C1 segment of cervical spinal cord (tissue), 14 donors: ENCODE measurements at places on chromosomes 16 and 17.

GRCh38 chr17:80790021-80790765, 201.4 kb upstream of the CHMP6 start:
- DNase-seq: no peak

GRCh38 chr16:64269756-64270155, 852.1 kb downstream of the CDH11 start:
- no peak for DNase-seq

- DNase-seq: no peak
Observed at GRCh38 chr17:44575403-44575802, 18.1 kb downstream of the FZD2 start.

DNA sequence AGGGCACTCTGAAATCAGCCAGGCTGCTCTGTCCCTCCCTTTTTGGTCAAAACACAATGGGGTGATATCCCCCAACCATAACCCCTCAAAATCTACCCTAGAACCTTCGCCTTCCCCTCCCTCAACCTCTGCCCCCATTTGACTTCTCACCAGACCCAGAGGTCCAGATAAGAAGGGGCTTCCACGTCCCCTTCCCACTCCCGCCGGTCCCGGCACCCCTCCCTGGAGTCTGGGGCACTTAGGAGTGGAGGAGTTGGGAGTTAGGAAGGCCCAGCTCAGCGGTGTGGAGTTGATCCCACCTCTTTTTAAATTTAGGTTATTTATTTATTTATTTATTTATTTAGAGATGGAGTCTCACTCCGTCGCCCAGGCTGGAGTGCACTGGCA, 619 bp upstream of the TMEM92 start:
- no peak for DNase-seq

GRCh38 chr17:82754297-82755208, 2.7 kb downstream of the TBCD start:
- no peak for DNase-seq

- no peak for DNase-seq
Observed at GRCh38 chr17:74631468-74632450, 8.2 kb upstream of the CD300E start.
